Activated CD8-positive, alpha-beta memory T cell treated with anti-CD3 and anti-CD28 coated beads for 4 hours (primary cell): ENCODE measurements at places on chromosomes 1 and 21.

DNA sequence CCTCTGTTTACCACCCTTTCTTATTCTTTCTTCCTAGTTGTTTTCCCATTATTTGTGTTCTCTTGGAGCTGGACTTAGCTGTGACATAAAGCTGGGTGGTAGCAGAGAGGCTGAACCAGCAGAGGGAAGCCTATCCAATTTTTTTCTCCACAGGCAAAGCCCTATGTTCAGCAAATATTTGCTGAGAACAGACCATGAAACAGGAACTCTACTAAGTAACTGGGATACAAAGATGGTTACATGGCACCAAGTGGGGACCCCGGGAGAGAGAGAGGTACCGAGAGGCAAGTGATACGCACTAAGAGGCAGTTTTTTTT is 6.6 kb downstream of the CFAP141 start:
- no peak for DNase-seq

DNA sequence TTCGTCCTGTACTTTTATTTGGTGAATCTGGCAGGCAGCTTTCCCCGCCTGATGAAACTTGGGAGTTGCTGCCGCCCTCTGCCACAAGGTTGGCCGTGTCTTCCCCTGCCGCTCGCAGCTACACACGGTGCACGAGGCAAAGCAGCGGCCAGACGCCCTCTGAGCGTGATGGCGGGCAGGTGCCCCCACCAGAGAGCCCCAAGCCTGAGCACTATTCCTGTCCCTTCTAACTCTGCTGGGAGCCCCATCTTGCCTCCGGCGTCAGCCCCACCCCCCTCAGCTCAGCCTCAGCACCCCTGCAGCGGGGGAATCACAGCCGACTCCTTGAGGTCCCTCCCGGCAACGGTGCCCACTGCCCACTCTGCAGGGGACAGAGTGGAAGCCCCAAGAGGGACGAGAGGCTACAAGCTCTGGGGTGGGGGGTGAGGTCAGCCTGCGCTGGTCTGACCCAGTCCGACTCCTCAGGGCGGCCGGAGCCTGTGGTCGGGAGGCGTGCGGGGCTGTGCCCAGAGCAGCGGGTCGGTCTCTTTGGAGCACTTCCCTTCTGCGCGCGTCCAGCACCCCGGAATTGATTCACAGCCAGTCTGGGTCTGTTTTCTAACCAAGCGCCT is 41.3 kb downstream of the RIPK4 start:
- no peak for DNase-seq

- no peak for DNase-seq
Observed at GRCh38 chr1:36387141-36387949, 1.6 kb upstream of the STK40 start.

- no peak for DNase-seq
Observed at GRCh38 chr21:31781737-31782136, 49.8 kb upstream of the SCAF4 start.

DNA sequence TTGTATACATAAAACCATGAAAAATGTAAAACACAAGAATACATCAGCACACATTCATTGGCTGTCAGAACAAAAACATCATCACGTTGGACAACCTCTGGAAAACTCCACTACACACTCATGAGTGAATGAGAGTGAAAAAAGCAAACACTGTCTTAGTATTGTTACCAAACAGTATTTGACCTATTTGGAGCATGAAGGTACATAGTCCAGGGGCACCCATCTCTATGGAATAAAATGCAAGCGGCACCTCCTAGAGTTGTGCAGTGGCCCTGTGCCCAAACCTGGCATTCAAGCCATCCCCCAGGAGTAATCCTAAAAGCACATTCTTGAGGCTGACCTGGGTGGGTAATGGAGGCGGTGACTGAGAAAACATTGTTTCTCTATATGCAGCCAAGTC is 67.0 kb upstream of the SOD1 start:
- no peak for DNase-seq

- no peak for DNase-seq
Observed at GRCh38 chr1:186487163-186487562, 26.2 kb upstream of the PDC start.

GRCh38 chr1:115237507-115237906 is 100.5 kb downstream of the NGF start:
- no peak for DNase-seq

DNA sequence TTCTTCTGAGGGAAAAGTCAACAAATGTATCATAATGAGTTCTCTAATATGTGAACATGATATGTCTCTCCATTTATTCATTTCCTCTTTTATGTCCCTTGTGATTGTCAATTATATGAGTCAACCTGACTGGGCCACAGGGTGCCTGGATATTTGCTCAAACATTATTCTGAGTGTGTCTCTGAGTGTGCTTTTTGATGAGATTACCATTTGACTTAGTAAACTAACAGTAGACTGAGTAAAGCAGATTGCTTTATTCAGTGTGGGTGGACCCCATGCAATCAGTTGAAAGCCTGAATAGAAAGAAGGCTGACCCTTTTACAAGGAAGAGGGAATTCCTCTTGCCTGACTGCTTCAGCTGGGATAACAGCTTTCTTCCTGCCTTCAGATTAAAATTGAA is 142.6 kb downstream of the SLC35F3 start:
- DNase-seq: no peak

- DNase-seq: no peak
Observed at GRCh38 chr1:94798054-94798453, 22.1 kb upstream of the SLC44A3 start.

GRCh38 chr1:29391362-29391880 is 155.1 kb downstream of the PTPRU start:
- no peak for DNase-seq

DNA sequence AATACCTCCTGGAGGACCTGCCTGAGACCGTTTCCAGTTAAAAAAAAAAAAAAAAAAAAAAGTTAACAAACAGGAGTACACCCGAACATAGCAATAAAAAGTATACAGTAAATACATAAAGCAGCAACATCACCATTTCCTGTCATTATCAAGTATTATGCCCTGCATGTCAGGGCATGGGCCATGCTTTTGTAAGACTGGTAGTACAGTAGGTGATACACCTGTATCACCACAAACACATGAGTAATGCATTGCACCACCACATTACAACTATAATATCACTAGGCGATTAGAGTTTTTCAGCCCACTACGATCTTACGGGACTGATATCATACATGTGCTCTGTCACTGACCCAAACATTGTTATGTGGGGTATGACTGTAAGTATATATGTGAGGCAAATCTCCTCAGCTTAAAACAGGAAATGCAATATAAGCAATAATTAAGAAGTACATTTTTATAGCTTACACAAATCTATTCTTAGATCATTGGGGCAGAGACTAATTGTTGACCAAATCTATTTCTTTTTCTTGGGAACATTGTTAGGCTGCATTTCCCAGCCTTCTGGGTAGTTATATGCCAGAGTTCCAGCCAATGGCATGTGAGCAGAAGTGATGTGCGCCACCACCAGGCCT is 98.1 kb downstream of the PLD5 start:
- no peak for DNase-seq

DNA sequence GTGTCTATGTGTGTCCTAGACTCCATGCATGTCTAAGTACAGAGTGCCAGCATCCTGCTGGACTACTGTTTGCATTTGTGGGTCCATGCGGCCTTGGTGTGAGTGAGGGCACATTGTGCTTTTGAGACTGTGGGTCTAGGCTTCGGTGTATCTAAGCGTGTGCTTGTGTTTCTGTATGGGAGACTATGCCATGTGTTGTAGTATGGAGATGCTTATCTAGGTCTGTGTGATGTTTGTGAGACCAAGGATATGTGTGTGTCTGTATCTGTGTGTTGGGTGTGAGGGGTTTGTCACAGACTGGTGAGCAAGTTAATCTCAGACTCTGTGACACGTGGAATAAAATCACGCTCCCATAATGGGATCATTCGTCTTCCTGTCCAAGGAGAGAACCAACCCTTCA is 14.5 kb downstream of the AHDC1 start:
- no peak for DNase-seq

DNA sequence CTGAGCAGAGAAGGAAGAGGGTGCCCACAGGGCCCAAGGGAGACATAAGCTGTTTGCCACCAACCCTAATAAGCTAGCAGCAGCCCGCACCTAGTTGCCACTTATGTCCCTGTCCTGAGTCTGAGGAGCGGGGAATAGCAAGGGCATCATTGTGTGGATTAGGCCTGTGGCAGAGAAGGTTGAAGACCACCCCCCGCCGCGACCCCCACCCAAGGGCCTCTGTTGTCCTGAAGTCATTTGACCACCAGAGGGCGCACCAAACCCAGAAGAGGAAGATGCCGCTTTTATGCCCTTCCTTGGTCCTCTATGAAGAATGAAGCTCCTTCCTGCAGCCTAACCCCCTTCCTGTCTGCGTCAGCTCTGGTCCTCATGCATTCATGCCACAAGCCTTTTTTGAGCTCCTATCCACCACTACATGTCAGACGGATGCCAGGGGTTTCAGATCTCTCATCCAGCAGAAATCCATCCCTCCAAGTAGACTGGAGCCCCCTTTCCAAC is 16.6 kb downstream of the RHBG start:
- peak; percentile 52 for DNase-seq

DNA sequence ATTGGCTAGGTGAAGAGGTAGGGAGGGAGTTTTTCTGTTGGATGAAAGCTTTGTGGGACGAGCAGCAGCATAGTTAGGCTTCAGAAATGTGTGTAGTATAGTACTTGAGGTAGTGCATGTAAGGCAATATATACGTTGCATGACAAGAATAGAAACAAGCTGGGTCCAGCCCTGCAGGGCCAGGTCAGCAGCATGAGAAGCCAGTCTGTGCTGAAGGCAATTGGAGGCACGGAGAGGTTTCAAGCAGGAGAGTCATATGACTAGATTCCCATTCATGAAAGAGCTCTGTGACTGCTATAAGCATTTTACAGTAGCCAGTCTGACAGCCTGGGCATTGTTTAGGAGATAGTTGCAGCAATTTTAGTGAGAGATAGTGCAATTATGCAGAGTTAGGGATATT is 84.2 kb upstream of the DSCAM start:
- no peak for DNase-seq

DNA sequence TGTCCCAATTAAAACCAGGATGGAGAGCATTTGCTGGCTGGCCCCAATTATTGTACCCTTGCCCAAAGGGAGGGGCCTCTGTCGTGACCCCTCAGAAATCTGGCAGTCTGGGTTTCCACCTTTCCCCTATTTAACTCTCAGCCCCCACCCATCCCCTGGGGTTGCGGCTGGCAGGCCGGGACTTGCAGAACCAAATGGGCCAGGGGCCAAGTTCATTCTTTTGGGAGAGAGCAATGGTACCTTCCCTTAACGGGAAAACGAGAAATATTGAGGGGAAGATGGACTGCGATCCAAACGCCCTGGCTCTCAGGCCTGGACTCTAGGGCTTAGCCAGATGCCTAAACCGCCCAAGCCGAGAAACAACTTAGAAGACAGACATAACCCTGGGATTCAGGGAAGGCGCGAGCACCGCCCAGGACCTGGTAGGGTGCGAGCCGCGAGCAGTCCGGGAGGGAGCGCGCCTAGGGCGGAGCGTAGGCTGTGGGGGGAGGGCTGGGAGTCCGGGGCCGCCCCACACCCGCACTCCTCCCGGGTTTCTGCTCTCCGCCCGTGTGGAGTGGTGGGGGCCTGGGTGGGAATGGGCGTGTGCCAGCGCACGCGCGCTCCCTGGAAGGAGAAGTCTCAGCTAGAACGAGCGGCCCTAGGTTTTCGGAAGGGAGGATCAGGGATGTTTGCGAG is at the start of gene SLC27A3:
TSS of gene SLC27A3 (plus strand) at position 628 of the 678 bp plus-strand sequence. CDS start 91 bp downstream, outside the sequence.
- no peak for DNase-seq

DNA sequence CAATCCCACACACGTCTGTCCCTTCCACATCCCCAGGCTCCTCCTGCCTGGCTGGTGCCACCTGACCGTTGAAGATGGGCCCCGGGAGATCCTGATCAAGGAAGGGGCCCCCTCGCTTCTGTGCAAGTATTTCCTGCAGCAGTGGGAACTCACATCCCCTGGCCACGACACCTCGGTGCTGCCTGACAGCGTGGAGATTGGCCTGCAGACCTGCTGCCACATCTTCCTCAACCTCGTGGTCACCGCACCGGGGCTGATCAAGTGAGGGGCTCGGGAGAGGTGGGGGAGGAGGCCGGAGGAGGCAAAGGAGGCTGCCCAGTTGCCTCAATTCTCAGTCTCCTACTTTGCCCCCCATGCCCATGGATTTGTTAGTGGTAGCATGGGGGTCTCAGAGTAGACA is 5.6 kb downstream of the NCDN start:
- no peak for DNase-seq

DNA sequence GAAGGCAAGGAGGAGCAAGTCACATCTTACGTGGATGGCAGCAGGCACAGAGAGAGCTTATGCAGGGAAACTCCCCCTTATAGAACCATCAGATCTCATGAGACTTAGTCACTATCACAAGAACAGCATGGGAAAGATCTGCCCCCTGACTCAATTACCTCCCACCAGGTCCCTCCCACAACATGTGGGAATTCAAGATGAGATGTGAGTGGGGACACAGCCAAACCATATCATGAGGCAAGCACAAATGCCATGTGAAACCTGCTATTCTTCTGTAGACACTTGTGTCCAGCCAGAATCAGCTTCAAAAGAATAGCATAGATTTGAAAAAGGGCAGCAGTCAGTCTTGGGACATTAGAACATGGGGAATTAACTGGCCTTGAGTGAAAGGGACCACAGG is 32.2 kb upstream of the UBE2U start:
- DNase-seq: no peak

GRCh38 chr1:235703506-235703905 is 53.9 kb upstream of the GNG4 start:
- DNase-seq: no peak

DNA sequence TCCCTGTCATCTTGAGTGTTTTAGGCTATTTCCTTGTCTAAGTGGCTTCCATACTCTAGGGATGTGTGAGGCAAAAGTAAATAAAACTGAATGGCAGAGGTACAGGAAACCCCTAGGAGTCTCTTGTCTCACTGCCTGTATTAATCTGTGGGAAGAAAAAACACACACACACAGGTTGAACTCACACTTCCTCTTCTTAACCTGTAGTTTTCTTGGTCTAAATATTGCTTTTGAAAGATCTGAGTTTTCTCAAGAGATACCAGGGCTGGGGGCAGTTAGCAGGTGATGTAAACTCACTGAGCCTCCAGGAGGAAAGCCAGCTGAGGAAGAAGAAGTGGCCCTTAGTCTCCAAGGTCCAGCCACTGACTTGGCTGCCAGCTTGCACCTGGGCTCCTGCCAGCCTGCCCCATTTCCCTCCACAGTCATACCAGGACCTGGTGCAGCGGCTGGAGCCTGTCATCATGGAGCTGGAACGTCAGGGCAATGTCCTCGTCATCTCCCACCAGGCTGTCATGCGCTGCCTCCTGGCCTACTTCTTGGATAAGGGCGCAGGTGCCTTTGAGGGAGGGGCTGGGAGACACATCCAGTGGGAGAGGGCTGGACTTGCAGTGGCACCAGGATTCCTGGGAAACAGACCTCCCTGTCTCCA is 16.9 kb downstream of the PFKFB2 start:
- no peak for DNase-seq

DNA sequence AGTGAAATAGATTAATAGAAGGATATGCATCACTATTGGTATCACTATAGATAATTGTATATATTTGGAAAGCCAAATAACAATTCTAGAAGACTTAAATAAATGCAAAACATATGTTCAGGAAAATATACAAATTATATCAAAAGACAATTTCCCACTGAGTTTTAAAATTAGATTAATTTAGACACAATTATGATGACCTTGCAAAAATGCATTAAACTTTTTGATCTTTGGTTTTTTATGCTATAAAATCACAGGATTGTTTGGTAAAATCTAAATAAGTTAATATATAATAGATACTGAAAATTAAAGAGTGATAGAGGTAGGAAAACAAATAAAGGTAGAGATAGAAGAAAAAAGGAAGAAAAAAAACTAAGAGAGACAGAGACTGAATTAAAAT is 2027.7 kb downstream of the MRPL39 start:
- DNase-seq: no peak
